ENCODE measurements at places on chromosomes 11 and 22. TPM values are rescaled to one million over a fixed set of nuclear protein-coding genes. Genes with fewer than 3 reads are reported as not detected.

- no peak for DNase-seq
Observed at GRCh38 chr11:83410605-83411565, 124.7 kb upstream of the CCDC90B start.

GRCh38 chr11:86499723-86500129 is 125.0 kb downstream of the CCDC81 start:
- no peak for DNase-seq

GRCh38 chr11:6390718-6391469 is 620 bp downstream of the SMPD1 start:
- no peak for DNase-seq

Gene CECR2
- 65.3 TPM for total RNA-seq

Gene BDNF
- 0.10 TPM for total RNA-seq

Gene MAPK8IP1
- 3.7 TPM for total RNA-seq

Measured in endothelial cell (in vitro differentiated cells).